Left kidney (tissue), 8 donors: ENCODE measurements at places on chromosomes 13 and 19. TPM values are rescaled to one million over a fixed set of nuclear protein-coding genes. Genes with fewer than 3 reads are reported as not detected.

- no peak for DNase-seq
These were observed 42.6 kb downstream of the CRTC1 start for GRCh38 chr19:18725841-18726770.

DNA sequence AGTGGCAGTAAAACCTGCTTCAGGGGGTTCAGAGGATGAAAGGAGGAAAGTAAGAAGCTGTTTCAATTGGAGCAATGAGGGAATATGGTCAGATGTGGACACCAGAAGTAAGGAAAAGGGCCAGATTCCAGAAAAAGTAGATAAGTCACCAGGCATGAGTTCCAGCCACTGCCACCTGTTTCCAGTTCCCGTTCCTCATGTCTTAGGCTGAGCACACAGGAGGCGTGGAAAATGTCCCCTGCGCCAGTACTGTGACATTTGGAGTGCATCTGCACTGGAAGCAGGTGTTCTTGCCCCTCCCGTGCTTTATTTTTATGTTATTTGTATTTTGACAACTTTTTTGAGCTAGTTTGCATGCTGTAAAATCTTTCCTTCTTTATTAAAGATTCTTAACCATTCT lies 25.3 kb downstream of the LMO7 start:
- DNase-seq, result no peak

DNA sequence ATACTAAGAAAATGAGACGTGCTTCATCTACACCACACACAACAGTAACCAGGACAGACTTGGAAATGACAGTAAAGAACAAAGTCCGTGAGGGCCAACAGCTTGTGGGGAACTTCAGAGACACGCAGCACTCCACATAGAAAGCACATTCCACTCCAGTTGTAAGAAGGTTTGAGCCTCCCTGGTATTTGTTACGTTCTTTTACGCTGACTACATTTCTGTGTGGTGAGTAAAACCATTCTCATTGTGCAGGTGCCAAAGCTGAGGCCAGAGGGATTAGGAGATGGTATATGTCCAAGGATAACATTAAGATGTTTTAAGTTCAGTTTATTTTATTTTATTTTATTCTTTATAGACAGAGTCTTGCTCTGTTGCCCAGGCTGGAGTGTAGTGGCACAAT lies 1189.9 kb downstream of the UQCRFS1 start:
- no peak for DNase-seq

- no peak for DNase-seq
These were observed 138.0 kb downstream of the MIPEP start for GRCh38 chr13:23751195-23751594.

GRCh38 chr13:34124666-34125306 lies 306.8 kb downstream of the RFC3 start:
- no peak for DNase-seq

GRCh38 chr19:32881766-32882165 lies 12.2 kb upstream of the SLC7A9 start:
- no peak for DNase-seq

DNA sequence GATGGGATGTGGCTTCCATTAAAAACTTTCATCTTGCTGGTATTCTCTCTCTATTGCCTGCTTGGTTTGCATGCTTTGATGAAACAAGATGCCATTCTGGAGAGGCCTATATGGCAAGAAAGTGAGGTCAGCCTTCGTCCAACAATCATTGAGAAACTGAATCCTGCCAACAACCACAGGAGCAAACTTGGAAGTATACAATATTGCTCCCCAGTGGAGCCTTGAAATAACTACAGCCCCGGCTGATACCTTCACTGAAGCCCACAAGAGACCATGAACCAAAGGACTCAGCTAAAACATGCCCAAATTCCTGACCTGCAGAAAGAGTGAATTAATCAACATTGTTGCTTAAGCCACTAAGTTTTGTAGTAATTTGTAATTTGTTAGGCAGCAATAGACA lies 82.5 kb upstream of the FGF14 start:
- no peak for DNase-seq

GRCh38 chr19:42596391-42597072 lies 1.8 kb upstream of the CEACAM8 start:
- no peak for DNase-seq

- no peak for DNase-seq
These were observed 16.5 kb upstream of the LATS2 start for GRCh38 chr13:21077788-21078353.

EDDM13 gene
- 5.0 TPM for polyA plus RNA-seq

ABHD13 gene
- polyA plus RNA-seq, result 15.7 TPM
